Stimulated activated CD4-positive, alpha-beta T cell treated with anti-CD3 and anti-CD28 coated beads, Interleukin-1b, Interleukin-23, amount 100 ng/mL, for 48 hours (primary cell): ENCODE measurements at places on chromosomes 1 and 21.

- DNase-seq = no peak
Observed at GRCh38 chr1:159341736-159342135, 39.6 kb downstream of the FCER1A start.

DNA sequence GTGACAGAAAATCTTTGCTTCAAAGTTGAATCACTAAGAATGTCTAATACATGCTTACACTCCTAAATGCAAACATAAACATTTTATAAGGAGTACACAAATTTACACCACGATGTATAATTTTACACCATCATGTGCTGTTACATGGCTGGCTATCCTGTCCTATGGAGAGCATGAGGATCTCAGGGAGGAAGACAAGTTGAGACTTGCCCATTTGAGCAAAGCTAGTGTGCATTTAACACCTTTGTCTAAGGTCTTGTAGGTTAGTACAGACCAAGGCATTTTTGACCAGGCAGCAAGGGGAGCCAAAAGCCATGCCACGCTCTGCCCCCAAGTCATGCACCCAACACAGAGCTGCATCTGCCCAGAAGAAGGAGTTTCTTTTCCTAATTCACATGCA, 14.5 kb upstream of the COG2 start:
- no peak for DNase-seq

DNA sequence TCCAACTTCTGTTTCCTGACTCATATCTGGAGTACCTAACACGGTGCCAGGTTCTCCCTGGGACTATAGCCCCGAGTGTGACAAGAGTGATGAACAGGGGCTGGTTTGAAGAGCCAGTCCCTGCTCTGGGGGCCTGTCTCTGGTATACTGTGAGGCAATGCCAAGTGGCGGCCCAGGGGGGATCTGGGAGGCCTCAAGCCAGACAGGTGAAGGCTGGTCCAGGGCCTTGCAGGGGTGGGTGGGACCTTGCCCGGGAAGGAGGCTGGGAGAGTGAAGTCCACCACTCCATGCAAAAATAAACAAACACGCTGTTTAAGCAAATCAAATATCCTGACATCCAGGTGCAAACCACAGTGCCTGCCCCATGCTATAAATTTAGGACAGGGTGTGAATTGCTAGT, 6.8 kb upstream of the PLXNA2 start:
- no peak for DNase-seq

GRCh38 chr1:111199329-111199728, 1.1 kb downstream of the DENND2D start:
- DNase-seq = no peak

GRCh38 chr21:23445307-23445706, 2162.0 kb downstream of the MRPL39 start:
- no peak for DNase-seq

GRCh38 chr1:220880726-220881506, 1.7 kb downstream of the HLX start:
- peak; percentile 32 for DNase-seq

- no peak for DNase-seq
Observed at GRCh38 chr1:80047791-80048190, 1041.3 kb upstream of the ADGRL4 start.

DNA sequence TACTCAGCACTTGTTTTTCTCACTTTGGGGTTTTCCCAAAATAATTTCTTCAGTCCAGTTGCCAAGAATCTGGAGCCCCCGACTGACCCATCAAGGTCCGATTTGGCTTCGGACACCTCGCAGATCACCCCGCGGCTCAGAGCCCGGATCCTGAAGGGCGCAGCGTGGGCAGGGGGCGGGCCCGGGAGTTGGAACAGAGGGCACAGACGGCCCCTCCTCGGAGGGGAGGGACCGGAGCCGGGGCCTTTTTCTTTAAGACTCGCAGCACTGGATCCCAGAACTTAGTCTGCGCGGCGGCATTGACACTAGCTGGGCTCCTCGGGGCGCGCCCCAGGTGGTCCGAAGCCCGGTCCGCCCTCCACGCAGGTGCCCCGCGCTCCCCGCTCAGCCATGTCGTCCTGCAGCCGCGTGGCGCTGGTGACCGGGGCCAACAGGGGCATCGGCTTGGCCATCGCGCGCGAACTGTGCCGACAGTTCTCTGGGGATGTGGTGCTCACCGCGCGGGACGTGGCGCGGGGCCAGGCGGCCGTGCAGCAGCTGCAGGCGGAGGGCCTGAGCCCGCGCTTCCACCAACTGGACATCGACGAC, at the start of gene CBR3:
CBR3 (plus strand) TSS at position 277 of the 588 bp plus-strand sequence; CDS start at position 391, 114 bp downstream.
- peak; percentile 68 for DNase-seq

GRCh38 chr1:48738356-48738755, 38.3 kb downstream of the BEND5 start:
- DNase-seq = no peak

- no peak for DNase-seq
Observed at GRCh38 chr1:174204697-174205308, 45.5 kb downstream of the RABGAP1L start.

GRCh38 chr1:47569681-47570470, 132.0 kb downstream of the FOXD2 start:
- no peak for DNase-seq

DNA sequence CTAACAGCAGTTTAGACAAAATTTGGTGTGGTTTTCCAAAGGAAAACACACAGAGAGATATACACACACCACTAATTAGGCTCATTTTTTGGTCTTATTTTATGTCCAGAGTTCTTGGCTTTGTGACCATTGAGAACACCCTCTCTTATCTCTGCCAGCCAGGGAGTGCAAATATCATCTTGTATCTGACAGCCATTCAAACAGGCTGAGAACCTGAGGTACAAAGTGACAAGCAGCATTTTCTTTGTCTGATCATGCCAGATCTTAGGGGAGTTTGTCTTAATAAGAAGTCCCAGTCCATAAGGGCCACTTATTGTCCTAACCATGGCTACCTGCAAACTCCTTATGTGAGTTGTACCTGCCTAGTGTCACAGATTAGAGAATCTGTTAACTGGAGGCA, 1165.2 kb downstream of the BRINP3 start:
- no peak for DNase-seq
